ENCODE measurements at places on chromosomes 12 and 14.

- DNase-seq: no peak
Observed at GRCh38 chr14:77856941-77857340, 57.0 kb downstream of the ADCK1 start.

DNA sequence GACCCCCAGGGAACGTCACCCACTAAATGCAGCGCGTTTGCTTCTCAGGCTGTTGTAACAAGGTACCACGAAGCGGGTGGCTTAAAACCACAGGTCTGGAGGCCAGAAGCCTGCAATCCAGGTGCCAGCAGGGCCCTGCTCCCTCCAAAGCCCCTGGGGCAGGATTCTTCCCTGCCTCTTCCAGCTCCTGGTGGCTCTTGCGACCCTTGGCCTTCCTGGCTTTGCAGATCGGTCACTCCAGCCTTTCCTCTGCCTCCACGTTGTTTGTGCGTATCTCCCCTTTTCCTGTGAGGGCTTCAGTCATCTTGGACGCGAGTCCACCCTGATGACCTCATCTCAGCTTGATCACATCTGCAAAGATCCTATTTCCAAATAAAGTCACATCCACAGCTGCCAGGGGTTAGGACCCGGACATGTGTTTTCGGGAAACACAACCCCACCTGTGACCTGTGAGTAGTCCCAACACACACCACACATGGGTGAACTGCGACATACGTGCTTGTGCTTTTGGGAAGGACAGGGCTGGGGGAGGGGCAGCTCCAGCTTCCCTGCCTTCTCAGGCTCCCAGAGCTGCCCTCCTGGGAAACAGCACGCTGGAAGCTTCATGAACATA, 114.5 kb upstream of the NCOR2 start:
- DNase-seq: no peak

GRCh38 chr14:75044752-75045151, 6.5 kb downstream of the MLH3 start:
- no peak for DNase-seq

GRCh38 chr14:92995620-92996019, 72.7 kb downstream of the CHGA start:
- no peak for DNase-seq

- no peak for DNase-seq
Observed at GRCh38 chr14:103727313-103727980, 11.8 kb downstream of the ZFYVE21 start.

DNA sequence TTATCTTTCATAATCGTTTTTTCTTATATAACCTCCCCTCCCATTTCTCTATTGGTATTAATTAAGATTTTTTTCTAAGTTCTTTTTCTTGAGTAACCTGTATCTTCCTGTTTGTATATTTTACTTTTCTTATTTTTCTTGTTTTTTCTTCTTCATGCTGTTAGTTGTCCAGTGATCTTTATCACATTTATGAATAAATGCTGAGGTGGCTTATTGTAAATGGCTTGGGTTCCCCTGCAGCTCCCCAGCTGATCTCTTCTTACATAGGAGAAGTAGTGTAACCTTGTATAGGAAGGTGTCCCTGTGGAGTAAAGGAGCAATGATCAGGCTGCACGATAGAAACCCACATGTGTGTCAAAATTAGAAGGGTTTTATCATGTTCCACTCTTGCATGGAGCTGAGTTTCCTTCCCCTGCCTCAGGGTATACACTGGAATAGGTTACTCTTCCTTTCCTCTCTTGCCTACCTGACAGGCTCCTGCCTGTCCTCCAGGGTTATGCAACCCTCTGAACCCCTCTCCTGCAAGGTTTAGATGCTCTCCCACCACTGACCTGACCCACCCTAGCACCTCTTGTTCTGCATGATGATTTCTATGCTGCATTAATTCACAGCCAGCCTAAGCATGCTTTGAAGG, 334.8 kb upstream of the RGS6 start:
- no peak for DNase-seq

DNA sequence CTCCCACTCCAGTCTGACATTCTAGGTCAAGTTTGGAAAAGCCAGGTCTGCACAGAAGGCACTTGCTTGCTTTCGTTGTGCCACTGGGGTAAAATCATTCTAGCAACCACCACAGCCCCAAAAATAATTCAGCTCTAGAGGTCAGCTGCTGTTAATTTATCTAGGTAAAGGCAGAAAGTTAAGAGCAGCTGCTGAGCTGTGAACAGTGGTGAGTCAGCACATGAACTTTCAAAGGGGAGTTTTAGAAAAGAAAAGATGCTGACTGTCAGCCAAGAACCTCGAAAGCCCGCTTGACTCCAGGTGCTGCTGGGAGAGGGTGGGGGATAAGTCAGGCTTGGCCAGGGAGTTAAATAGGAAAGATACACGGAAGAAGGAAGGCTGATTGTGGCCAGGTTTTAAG, 12.7 kb downstream of the CCDC197 start:
- no peak for DNase-seq

DNA sequence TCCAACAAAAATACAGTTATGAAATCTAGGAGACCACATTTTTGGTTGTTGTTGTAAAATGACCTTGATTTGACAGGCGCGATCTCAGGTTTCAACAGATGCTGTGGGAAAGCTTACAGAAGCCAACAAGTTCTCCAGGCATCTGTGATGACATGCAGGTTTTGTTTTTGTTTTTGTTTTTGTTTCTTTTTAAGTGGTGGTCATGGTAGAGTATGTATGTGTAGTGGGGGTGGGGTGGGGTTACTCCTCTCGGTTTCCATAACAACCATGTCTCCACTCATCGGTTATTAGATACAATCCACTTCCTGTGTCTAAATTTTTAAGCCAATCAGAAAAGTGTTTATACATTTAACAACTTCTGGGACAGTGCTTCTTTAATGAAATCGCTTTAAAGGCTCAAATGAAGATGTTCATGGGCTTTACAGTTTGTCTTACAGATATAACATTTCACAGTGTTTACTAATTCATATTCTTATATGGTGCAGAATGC, 199.9 kb upstream of the FOXN3 start:
- DNase-seq: peak; percentile 48

DNA sequence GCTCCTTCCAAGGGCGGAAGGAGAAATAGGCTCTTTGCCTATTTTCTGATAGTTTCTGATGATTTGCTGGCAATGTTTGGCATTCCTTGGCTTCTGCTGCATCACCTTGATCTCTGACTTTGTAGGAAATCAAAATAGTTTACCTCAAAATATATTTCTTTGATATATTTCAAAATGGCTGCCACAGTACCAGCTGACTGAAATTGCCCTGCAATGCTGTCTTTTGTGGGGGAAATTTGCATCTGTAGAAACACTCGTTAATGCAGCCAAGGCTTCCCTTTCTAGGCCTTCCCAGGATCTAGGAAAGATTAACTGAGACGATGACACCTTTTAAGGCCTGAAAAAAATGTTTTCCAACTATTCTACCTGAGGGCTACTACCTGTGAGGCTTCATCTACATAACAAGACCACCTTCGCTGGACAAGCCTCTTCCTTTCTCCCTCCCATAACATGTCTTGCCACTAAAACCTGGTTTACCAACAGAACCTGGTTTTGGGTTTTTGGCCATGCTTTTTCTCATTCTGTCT, 212.8 kb upstream of the SSTR1 start:
- DNase-seq: no peak

GRCh38 chr12:12482150-12482761, 80.4 kb downstream of the DUSP16 start:
- peak; percentile 61 for DNase-seq

- no peak for DNase-seq
Observed at GRCh38 chr12:104865080-104865479, 93.0 kb downstream of the SLC41A2 start.

GRCh38 chr12:112252184-112252583, 126.8 kb downstream of the TRAFD1 start:
- DNase-seq: no peak

DNA sequence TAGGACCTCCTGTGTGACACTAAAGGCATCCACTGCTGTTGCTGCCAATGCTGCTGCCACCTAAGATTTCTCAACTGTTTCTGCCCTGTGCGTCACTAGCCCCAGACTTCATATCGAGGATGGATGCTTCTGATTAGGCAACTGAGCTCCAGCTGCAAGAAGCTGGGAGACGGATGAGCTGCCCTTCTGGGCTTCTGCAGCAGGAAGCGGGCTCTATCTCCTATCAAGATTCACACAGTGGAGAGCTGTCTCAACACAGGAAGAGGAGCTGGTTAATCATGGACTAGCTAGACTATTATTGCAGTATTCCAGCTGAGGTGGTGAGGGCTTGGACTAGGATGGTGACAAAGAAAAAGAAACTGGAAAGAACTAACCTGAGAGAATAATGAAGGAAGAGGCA, 59.2 kb upstream of the PELI2 start:
- DNase-seq: no peak

DNA sequence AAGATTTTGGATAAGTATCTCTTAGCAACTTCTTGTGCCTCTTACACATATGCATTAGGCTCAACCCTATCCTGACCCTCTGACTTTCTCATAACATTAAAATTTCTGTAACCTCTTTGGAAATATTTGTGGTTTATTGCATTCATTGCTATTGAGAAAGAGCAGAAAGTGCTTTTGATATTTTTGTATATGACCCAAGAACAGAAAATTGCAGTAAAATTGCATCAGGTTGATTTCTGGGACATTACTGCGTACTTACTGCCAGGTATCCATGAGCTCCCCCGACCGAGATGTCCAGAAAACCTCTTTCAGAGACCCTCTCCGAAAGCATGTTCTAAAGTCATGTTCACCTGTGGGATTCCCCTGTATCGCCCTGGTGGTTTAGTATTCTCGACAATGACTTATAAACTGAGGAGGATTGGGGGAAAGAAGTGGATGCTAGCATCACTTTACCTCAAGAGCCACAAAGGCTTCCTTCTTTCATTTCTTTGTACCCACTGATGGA, 14.5 kb upstream of the IL22 start:
- no peak for DNase-seq

- no peak for DNase-seq
Observed at GRCh38 chr14:32980178-32980901, 41.7 kb downstream of the NPAS3 start.

- peak; percentile 86 for DNase-seq
Observed at GRCh38 chr12:120528861-120529525, at the start of gene COQ5. COQ5 (minus strand) TSS chr12:120529158; CDS start chr12:120529141, 17 bp downstream.

All from CD4-positive, alpha-beta T cell treated with Interleukin-17A for 4 hours (primary cell).